ENCODE measurements at places on chromosomes 2 and 18. TPM values are rescaled to one million over a fixed set of nuclear protein-coding genes. Genes with fewer than 3 reads are reported as not detected.

The L3MBTL4 gene
- 1.1 TPM for polyA plus RNA-seq

DNA sequence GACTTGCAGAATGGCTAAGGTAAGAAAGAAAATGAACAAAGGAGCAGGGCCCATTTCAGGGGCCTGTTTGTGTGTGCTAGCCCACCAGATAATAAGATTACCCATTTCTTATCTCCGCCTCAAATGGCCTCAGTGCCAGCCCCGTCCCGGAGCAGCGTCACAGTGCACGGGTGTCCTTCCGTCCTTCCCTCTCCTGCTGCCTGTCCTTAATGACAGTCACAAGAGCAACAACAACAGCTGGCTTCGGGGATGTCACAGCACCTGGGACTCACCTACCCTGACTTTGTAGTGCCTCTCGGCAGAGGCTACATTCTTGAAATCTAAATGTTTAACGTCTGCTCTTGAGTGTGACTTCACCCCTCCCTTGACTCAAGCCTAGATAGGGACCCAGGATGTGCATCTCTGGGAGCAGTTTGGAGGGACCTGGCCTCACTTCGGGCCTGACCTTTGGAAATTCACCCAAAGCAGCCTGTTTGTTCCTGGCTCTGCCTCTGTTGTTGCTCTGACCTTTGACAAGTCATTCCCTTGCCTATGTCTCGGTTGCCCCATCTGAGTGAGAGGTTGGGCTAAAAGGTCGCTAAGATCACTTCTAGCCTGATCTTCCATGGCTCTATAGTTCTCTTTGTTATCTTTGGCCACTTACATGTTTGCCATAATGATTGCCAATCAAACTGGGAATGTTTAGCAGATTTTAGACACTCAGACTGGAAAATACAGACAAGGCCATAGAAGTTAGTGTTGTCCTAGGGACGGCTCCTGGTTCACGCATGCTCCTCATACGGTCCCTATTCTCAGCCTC lies 122.5 kb downstream of the KLHL29 start:
- DNase-seq = no peak

The VSNL1 gene
- polyA plus RNA-seq = 6.1 TPM

The EGR4 gene
- polyA plus RNA-seq = not detected

The TCF23 gene
- polyA plus RNA-seq = 3.2 TPM

The C1QL2 gene
- not detected for polyA plus RNA-seq

DNA sequence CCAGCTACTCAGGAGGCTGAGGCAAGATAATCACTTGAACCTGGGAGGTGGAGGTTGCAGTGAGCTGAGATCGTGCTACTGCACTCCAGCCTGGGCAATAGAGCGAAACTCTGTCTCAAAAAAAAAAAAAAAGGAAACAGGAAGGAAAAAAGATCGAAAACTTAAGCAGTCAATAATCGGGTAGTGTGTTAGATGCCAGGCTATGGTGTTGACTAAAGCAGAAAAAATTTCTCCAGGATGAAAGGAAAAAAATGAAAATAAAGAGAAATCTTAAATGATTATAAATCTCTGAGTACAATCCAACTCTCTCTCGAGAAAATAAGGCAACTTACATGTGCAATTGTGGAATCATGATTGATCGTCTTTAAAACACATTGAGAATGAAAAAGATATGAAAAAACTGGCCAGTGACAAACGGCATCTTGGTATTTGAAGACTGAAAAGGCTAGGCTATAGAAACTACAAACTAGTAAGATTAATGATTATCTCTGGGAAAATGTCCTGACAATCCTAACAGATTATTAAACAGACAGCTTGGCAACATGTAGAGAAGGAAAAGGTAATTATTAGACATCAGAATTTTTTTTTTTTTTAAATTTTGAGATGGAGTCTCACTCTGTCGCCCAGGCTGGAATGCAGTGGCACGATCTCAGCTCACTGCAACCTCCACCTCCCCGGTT lies 16.3 kb upstream of the EPHA4 start:
- DNase-seq = no peak

DNA sequence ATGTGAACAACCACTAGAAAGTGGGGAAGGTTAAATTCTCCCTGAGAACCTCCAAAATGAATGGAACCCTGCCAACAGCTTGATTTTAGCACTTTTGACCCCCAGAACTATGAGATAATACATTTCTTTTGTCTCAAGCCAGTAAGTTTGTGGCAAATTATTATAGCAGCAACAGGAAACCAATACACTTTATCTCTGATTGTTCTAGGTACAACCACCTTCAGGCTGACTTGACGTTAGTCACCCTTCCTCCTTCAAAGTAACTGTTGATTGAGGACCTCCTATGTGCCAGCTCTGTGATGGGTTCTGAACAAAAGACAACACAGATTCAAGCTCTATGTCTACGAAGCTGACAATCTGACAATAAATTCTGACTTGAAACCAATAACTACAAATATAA lies 318.9 kb downstream of the NCKAP5 start:
- DNase-seq = no peak

The TUBB6 gene
- polyA plus RNA-seq = 64.2 TPM

GRCh38 chr2:179636995-179637394 lies 224.4 kb downstream of the ZNF385B start:
- no peak for DNase-seq

The CCDC74B gene
- polyA plus RNA-seq = 23.5 TPM

The DNAH7 gene
- polyA plus RNA-seq = 9.5 TPM

- no peak for DNase-seq
These were observed 42.1 kb downstream of the SRSF7 start for GRCh38 chr2:38708900-38709566.

GRCh38 chr2:113283704-113284284 lies 5.1 kb upstream of the PAX8 start:
- no peak for DNase-seq

GRCh38 chr2:99573634-99574251 lies 83.9 kb upstream of the REV1 start:
- no peak for DNase-seq

The ADD2 gene
- 6.1 TPM for polyA plus RNA-seq

GRCh38 chr2:131026919-131027318 lies 66.3 kb downstream of the FAM168B start:
- DNase-seq = no peak

DNA sequence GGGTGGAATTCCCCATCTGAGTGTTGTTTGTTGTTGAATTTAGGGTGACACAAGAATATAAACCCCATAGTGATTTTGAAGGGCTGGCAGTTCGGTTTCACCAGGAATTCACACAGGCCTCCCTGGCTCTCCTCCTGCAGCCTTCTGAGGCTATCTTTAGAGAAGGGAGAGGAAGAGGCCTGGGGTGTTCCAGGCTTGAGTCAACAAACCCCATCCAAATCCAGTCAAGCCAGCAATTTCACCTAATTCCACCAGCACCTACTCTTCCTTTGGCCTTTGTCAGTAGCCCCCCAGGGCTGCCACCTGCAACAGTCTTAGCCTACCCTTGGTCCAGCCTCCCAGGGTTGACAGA lies 32.0 kb downstream of the MARCHF4 start:
- DNase-seq = no peak

The GRP gene
- polyA plus RNA-seq = not detected

The NEU2 gene
- polyA plus RNA-seq = not detected

DNA sequence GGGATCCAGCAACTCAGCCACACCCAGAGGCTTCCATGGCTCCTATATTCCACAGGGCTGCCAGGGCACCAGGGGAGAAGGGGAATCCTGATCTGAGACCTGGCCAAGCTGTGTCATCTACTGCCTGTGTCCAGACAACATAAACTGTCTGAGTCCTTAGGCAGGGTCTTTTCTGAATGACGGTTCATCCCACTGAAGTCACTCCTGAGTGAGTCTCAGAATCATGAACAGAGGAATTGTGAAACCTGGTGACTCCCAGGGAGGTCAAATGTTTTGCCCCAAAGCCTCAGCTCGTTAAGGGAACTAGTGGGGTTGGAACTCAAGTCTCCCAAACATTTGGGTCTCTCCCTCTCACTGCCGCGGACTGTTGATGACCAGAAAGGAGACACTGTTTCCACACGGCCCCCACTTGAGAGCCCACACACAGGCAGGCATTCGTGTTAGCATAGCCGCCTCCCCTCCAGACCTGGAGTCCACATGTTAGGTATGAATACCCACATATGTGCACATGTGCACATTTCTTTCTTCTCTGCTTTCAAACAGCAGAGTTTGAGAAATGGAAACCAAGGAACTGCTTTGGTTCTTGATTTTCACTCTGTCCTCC lies 125.0 kb upstream of the MSH6 start:
- no peak for DNase-seq

- DNase-seq = no peak
These were observed 5.4 kb upstream of the IL1R1 start for GRCh38 chr2:102137138-102137537.

DNA sequence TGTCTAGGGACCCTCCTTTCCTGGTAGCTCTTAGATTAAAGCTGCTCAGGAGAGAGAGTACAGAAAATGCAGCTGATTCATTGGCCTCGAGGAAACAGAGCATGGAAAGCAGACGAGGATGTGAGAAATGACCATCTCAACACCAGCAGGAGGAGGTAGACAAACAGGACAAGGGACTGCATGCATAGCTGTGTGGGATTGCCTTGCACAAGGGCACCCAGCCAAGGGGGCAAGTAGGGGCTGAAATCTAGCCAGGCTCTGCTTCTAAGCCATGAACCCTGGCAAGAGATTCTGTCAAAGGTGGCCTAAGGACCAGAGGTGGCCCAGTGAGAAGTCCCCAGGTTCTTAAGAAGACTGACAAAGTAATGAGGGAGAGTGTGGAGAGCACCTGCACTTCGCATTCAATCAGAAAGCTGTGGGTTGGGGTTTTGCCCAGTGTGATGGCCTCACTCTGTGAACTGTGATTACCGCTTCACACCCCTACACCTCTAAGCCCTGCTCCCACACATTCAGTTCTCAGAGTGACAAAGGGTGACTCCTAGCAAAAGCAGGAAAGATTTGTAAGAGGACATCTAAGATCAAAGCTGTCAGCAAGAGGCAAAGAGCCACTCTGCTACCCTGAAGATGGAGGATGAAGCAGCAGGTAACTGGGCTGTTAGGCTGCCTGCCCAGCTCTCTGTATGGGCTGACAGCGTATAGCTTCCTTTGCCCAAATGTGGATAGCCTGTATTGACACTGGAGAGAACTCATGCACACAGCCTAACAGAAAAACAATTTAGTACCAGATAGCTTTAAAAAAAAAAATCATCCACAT lies 151.3 kb upstream of the PELI1 start:
- DNase-seq = no peak

- DNase-seq = no peak
These were observed 113.0 kb downstream of the TGFA start for GRCh38 chr2:70440621-70441020.

DNA sequence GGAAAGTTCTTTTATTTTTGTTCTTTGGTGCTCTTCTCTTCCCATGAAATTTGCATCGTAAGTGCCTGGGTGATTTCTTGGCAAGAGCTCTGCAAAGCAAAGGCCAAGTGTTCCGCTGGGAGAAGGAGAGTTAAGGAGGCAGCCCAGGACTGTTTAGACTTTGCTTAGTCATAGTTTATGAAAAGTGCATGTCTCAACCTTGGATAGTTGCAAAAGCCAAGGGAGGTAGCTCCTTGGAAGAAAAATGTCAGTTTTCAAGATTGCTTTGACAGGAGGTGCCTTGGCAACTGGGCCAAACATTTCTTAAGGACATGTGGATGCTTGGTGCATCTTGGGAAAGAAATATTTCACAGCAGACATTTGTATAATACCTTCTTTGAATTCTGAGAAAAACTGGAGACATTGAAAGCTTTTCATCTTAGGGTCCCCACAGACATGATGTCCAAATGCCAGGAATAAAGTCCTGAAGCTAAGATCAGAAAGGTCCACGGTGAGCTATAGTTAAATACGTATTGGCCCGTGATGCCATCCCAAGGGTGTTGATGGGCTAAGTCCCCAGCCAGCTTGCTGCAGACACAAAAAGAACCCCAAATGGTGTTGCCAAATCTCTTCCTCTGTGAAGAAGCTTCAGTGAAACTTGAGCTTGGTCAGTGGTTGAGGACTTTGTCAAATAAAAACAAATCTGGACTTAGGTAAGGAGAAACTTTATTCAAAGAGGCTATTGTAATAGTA lies 96.3 kb upstream of the THUMPD2 start:
- no peak for DNase-seq

The RNF144A gene
- polyA plus RNA-seq = 79.3 TPM

The MEP1B gene
- 0.17 TPM for polyA plus RNA-seq

DNA sequence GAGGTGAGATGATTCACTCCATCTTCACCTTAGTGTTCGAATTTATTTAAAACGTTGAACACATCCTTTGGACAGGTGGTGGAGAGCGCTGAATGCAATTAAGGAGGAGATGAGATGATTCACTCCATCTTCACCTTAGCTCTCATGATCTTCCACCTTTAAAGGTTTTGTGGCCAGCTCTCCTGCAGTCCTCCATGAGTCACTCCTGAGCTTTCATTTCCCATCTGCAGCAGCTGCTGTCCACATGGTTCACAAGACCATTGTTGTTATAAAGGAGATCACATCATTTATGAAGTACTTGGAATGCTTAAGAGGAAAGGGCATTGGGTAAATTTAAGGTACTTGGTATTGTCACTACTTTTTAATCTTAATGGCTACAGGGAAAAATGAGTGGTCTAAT lies 298.5 kb downstream of the PAX3 start:
- no peak for DNase-seq

- no peak for DNase-seq
These were observed 141.6 kb downstream of the ICOS start for GRCh38 chr2:204078003-204078698.

The GALNT5 gene
- polyA plus RNA-seq = 0.44 TPM

DNA sequence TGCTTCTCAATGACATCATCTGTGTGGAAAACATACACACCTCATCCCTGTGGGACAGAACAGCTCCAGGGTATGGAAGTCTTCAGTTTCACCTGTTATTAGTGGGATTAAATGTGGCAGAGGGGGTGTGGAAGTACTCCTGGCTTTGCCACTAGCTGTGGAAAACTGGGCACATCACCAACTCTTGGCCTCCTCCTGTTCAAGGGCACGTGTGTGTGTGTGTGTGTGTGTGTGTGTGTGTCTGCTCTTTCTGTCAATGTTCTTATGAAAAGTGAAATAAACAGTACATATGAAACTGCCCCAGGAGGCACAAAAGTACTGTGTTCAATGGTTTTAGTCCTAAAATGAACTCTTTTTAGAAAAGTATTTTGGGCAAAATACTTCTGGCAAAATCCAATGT lies 65.9 kb downstream of the MTHFD2 start:
- no peak for DNase-seq

The RAB17 gene
- polyA plus RNA-seq = 15.1 TPM

DNA sequence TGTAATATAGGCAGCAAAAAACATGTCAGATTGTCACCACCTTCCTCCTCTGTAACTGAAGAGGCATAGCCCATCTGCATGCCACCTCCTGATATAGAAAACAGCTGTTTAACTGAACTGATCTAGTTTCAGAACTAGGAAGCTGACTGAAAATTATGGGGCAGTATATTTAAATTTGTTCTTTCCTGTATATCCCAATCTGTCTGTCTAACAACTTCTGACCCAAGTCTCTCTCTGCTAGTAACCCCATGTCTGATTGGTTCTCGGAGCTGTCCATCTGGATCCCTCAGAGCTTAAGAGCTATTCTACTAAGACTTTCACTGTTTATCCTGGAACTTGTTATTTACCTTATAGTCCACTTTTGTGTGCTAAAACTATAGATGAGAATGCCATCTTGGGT lies 68.2 kb upstream of the SLC35G4 start:
- no peak for DNase-seq

GRCh38 chr2:33212151-33212550 lies 264.3 kb upstream of the RASGRP3 start:
- DNase-seq = no peak

The CEBPZ gene
- 73.2 TPM for polyA plus RNA-seq
